ENCODE measurements at places on chromosomes 2 and 18. TPM values are rescaled to one million over a fixed set of nuclear protein-coding genes. Genes with fewer than 3 reads are reported as not detected.

DNA sequence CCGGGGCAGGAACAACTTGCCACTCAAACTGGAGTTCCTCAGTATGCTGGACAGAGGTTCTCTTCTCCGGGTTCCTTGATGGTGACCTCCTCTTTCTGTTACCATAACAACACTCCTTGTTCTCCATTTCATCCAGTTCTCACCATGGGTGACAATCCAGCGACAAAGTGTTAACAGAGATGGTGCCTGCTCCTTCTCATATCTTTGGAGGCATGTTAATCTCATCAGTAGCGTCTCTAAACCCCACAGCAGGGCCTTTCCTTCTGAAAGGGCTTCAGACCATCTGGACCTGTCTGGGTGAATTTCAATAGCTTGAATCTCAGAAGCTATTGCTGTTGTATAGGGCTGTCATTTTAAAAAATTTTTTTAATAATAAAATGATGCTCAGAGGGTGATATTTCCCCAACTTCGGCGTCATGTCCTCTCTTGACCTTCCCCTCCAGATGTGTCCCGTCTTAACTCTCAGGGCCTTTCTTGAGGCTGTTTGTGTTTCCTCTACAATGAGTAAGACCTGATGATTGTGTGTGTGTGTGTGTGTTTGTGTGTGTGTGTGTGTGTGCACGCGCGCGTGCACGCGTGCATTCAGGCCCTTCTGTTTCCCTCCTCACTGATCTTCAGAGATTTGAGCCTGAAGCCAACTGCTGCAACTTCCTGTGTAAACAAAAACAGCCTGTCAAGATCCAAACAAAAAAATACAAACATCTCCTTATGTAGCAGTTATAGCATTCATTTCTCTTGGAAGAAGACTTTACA is 24.3 kb upstream of the CETN1 start:
- no peak for DNase-seq

DNA sequence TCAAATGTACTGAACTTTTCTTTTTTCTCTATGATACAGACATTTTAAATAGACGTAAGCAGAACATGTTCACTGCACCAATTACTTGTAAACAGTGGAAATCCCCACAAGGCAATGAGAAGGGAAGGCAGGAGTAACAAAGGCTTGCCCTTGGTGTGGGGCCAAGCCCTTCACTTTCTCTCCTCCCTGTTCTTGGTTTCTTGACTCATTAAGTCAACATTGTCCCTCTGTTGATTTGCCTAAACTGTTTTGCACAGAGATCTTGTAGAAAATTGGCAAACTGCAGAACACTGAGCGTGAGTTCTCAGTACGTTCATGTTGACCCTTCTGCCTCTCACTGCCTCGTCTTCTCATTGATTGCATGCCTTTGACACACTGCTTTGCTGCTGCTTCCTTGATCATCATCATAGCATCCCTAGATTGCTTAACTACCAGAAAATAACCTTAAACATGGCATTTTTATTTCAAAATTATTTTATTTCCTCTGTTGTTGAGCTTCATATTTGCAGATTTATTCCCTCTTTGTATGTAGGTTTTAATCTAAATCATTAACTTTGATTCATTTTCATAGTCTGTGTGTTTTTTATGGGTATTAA is 257.7 kb downstream of the PTGR3 start:
- DNase-seq: no peak

DNA sequence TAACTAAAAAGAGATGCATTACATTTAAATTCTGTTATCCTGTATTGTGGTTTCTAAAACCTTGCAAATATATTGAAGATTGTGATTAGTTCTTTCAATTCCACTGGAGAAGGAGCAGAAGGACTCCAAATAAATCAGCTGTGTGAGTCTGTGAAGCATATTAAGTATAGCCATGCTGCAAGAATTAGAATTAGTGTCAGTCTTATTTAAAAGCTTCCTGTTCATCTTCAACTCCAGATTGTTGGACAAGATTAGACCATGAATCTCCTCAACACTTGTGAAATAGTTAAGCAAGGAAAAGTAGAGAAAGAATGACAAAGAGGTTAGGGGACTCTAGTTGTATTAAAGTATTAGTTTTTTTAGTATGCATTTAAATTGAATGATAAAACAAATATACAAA is 92.5 kb upstream of the LRP1B start:
- no peak for DNase-seq

DNA sequence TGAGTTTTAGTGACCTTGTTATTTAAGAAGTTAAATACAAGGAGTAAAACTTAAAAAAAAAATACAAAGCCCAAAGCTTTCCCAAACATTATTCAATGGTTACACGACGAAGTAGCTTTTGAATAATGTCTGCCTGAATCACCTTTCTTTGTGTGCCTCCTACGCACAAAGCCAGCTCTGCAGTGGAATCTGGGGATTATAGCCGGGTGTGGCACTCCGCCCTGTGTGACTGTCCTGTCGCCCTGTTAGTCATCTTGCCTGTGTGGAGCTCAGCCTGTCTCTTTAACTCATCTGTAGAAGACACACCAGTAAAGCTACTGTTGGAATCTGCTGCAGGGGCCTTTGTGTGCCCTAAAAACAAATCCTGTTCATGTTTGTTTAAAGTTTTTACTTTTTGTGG is 79.4 kb upstream of the TCF7L1 start:
- DNase-seq: no peak

GRCh38 chr2:43269074-43269572 is 42.7 kb upstream of the ZFP36L2 start:
- DNase-seq: peak; percentile 97

DNA sequence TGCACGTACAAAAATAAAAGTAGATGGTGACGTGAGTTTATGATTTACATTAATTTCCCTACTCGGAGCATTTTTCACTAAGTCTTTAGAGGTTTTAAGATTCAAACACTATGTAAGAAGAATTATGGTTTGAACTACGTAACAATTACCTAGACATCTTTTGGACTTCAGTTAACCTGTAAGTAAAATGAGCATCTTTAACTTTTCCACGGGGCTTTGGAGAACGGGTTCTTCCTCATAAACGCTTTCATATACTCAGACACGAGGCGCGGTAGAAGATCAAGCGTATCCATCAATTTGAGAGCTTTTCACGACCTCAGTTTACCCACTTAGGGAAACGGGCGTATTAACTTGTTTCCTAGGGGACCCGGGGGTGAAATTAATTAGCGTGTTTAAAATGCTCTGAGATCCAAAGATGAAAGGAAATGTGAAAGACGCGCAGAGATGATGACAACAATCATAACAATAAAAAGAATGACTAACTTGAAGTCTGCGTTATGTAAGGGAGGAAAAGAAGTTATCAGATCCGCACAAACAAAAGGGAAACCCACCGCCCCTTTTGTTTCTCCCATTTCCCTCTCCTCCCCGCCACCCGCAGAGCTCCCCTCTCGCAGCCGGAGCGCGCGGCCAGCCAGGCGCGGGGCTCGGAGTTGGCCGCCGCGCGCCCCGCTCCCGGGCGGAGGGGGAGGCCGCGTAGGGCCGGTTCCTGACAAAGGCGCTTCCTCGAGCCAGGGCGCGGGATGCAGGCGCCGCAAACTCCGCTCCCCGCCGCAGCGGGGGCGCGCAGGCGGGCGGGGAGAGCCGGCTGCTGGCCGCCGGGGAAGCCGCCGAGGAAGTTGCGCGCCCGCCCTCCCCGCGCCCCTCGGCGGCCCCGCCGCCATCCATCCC is 807 bp downstream of the PELI1 start:
- no peak for DNase-seq

DNA sequence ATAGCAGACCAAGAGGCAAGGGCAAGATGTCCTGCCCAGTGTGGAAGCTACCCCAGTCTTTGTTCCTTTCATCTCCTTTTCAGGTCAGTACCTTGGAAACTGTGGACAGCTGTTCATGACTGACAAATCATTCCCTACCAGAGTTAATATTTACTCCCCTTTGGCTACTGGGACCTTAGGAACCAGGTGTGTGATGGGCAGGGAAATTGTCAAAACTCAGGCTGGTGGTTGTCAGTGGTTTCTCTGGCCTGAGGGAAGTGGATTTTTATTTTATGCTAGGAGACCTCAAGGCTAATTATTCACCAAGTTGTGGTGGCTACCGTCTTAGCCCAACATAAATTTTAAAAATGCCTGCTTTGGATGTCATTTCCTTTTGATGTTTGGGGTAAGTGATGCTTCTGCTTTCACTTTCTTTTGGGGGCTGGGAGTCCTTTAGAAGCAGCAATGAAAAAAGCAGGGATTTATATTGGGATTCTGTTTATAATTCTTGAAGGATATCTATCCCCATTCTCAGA is 119.3 kb downstream of the SETBP1 start:
- DNase-seq: no peak

The OTOF gene
- 0.13 TPM for total RNA-seq

The ANKRD30B gene
- total RNA-seq: not detected

The RAB27B gene
- total RNA-seq: 2.5 TPM

The CYP1B1 gene
- 40.9 TPM for total RNA-seq

Measured in esophagus muscularis mucosa (tissue), 4 donors.